ENCODE measurements at places on chromosomes 5 and 9.
A peak's percentile ranks its signal among the peaks of the same experiment; 100 is the strongest.

DNA sequence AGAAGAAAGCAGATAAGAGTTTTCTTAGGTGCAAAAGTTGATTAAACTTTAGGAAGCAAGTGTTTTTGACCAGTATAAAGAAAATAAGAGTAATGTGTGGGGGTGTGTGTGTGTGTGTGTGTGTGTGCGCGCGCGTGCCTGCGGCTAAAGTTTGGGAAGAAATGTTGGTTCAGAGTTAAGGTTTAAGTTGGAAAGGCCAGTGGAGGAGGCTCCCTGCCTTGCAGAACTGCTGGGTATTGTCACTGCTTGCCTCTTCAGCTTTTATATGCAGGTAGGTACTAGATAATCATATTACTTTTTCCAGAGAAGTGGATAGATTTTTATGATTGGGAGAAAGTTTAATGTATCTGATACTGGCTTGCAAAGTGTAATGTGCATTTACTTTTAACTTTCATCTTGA is 2.0 kb downstream of the PIK3R1 start:
- peak; percentile 13 for DNase-seq

DNA sequence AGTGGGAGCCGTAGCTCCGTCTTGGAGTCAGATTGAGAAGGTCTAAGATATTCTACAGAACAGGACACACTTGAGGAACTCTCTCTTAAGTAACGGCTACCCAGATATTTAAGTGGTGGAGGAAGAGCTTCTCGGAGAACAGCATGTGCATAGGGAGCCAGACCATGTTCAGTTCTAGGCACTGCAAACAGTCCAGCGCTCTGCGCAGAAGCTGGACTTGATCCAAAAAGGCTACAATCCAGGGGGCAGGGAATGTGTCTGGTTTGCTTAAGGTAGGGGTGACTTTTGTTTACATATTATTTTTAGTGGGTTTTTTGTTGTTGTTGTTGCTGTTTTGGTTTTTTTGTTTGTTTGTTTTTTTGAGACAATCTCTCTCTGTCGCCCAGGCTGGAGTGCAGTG is 16.8 kb upstream of the CCL28 start:
- no peak for DNase-seq

DNA sequence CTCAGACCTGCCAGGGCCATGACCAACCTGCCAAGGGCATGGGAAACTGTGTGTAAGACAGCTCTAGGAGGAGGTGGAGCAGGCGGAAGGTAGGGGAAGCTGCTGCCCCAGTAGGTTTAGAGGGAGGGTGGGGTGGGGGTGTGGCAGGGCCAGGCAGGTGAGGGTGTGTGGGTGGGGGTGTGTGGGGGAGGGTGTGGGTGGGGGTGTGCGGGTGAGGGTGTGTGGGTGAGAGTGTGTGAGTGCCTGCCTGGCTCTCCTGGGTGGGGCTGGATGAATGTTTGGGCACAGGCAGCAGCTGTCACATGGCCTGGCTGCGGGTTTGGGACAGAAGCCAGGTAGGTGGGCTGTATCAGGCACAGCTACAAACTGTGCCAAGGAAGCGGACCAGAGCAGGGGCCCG is 8.8 kb upstream of the N4BP3 start:
- DNase-seq: no peak

GRCh38 chr5:181188700-181189362 is 16.2 kb downstream of the TRIM7 start:
- peak; percentile 80 for DNase-seq

DNA sequence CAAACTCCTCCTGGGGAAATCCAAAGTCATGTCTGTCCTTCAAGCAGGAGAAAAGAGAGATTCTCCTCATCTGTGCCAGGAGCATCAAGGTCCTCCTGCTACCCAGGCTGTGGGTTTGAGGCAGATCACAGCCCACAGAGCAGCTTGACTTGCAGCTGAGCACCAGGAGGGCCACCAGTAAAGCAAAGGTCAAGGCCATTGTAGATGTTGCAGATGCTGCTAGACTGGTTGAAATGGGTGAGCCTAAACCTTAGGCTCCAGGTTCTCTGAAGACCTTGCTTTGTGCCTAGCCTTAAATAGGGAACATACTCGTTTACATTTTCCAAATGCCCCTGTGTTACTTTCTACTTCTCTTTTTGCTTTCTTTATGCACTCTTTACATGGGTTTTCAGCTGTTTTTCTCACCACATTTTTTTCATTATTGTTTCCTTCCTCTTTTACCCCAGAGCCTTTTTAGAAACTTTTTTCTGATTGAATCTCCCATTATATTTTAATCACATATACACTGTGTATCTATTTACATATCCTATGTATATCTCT is at the start of gene IFNA2:
IFNA2 (minus strand) TSS at position 268 of the 540 bp plus-strand sequence; CDS start at position 199, 69 bp downstream.
- no peak for DNase-seq

DNA sequence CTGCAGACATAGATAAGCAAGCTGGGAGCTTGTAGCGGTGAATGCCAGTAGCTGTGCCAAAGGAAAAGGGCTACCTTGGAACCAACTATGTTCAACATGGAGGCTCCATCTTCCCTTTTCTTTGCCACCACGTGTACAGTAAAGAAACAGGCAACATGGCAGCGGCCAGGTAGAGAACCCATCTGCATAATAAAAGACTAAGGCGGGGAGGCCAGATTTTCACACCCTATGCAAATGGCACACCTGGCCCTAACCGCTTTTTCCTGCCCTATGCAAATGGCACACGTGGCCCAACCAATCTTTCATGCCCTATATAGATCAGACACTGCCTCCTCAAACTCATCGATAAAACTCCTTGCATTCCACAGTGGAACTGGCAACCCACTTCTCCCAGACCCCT is 477.5 kb upstream of the EDIL3 start:
- no peak for DNase-seq

GRCh38 chr5:53927668-53928247 is 367.3 kb downstream of the NDUFS4 start:
- no peak for DNase-seq

DNA sequence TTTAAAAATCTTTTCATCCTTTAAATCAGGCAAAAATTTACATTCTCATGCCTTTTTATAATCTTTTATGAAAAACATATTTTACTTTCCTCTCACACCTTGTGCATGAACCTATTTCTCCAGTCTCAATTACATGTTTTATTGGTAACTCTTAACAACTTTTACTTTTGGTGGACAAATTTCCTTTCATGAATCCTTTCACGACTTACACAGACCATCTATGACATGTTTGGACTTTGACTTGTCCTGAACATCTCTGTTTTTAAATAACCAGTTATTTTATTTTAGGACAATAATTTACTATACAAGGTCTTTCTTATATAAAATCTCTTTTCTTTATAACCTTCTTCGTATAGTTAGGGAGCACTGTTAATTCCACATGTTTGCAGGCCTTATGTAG is 26.5 kb upstream of the MTMR12 start:
- no peak for DNase-seq

DNA sequence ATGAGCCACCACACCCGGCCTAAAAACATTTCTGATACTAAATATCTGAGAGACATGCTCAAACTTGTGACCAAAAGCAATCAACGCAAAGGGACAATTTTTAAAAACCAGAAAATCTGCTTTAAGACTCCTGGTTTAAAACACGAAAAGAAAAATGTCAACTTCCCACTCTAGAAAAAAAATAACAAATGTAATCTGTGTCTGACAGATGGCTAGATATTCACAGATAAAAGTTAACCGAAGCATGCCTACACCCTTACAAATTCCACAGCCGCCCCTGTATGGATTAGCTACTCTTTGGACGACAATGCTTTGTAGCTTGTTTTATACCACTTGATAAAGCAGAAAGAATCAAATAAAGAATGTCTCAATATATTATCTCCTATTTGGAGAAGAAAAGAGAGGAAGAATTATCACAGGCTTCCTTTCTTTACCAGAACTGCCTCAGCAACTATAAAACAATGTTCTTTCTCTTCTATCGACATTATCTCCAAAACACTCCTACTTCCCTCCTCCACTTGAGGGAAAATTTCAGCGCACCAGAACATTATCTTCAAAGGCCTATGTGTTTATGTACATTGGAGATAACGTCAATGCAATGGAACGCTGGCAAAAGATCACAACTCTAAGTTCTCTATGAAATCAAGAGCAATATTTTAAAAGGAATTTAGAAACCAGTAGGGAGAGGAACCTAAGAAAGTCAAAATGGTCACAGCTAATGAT is 26.2 kb downstream of the CEMIP2 start:
- DNase-seq: no peak

DNA sequence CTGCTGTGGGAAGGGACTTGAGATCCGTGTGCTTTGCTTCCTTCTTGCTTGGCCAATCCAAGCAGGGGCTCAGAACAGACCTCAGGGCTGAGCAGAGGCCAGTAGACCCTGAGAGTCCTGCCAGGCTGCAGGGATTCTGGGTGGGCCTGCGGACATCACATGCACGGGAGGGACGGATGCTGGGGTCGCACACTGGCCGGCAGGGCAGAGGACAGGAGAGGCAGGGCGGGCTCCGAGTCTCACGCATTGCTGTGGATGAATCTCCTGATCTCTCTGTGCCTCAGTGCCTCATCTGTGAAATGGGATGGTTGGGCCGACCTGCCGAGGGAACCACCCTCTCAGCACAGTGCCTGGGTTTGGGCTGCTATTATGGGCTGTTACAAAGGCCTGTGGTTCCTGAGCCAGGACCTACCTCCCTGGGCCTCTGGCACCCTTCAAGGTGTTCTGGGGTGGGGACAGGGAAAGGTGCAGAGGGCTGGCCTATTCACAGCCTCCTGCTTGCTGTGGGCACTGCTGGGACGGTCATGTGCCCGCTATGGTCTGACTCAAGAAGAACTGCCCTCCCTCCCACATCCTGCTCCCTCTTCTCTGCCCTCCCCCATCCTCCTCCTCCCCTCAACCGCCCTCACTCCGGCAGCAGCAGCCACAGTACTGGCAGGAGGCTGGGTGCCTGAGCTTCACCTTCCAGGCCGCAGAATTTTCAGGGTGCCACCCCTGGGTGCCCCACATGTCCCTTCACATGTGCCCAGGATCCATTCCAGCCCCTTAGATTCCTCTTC is 43.3 kb downstream of the NCS1 start:
- peak; percentile 36 for DNase-seq

GRCh38 chr9:20610591-20610990 is 11.7 kb downstream of the MLLT3 start:
- DNase-seq: no peak

DNA sequence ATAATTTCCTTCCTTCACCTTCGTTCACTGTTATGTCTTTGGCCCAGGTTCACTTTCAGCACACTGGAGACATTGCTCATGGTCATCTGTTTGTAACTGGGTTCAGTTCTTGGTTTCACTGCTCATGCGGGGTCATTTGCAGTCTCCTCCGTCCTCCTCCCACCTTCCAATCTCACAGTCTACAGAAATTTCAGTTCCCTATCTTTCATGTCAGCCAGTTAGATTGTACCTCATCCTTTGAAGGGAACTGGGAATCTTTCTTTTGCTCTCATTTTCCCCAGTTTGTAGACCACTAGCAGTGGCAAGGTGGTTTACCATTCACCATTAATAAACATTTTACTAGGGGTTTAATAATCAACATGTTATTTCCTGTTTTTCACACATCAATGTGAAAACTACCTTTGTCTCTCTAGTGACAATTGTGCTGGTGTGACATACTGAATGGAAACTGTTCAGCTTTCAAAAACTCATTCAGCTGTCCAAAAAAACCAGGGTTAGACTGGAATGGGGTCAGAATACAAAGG is 100.9 kb upstream of the IL6ST start:
- no peak for DNase-seq

DNA sequence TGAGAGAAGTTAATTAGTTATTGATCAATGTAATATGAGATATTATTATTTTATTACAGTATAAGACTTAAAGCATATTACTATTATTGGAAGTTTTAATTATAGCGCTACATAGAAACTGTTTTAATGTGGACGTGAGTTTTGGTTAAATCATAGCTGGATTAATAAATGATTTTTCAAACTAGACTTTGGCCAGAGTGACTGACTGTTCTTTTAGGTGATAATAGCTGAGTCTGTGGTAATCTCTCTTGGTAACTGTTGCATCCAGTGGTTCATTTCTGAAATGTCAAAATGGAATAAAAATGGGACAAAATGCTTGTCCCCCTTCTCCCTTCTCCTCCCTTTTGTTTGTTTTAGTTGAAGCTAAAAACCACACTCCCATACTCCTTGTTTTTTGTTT is 28.1 kb downstream of the ANKHD1 start:
- DNase-seq: no peak

- no peak for DNase-seq
Measured at GRCh38 chr5:126483156-126483555, 59.9 kb downstream of the GRAMD2B start.

DNA sequence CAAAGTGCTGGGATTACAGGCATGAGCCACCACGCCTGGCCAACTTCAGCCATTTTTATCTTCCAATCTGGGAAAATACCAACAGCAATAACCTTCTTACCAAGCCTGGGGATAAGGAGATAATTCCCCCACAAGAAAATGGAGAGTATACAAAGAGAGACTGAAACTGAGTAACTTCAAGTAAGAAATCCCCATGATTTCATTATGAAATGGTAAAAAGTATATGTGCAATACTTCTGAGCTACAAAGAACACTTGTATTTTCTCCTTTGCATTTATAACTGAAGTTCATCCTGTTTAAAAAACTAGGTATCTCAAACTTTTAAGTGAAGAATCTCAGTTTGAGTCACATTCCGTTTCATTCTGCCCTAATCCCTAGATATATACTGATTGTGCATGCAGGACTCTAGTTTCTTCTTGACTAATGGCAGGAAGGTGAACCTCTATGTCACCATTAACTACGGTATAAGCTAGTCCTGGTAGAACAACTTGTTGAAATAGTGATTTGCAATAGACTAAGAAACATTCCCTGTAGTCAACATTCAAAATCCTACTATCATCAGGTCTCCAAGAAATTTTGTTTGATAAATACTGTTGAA is 2071.4 kb downstream of the MAT2B start:
- DNase-seq: no peak

- no peak for DNase-seq
Measured at GRCh38 chr9:35834260-35835215, 5.5 kb downstream of the TMEM8B start.

- DNase-seq: peak; percentile 8
Measured at GRCh38 chr9:95721061-95721531, 154.4 kb upstream of the ERCC6L2 start.

- DNase-seq: no peak
Measured at GRCh38 chr5:133936651-133937015, 31.8 kb downstream of the C5orf15 start.

GRCh38 chr9:116951588-116952435 is 264.7 kb downstream of the TRIM32 start:
- peak; percentile 98 for DNase-seq

- DNase-seq: peak; percentile 66
Measured at GRCh38 chr5:142671801-142672200, 14.1 kb downstream of the FGF1 start.

DNA sequence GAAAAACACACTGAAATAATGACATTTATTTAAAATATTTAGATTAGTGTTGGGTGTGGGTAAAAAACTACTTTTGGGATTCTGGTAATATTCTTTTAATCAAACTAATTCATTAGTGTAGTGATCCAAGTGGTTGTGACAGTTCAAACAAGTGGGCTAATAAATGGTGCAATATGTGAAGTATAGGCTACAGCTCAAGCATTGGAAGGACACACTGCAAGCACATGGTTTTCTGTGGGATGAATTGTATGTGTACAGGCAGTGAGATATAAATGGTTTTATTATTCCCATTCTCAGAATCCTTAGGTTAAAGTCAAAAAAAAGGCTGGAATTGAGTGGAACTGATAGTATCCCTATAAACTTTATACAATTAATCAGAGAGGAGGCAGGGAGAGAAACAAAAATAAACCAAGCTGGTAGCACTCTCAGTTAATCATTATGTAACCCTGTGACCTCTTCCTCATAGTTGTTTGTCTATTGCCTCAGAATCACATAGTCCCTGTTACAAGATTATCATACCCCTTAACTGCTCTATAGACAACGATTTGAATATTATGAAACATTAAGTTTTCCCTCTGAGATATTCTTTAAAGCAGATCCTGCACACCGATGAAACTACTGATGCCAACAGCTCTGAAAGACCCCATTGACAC is 1755.4 kb upstream of the ACO1 start:
- DNase-seq: no peak

- no peak for DNase-seq
Measured at GRCh38 chr5:67198917-67199316, 2.3 kb upstream of the CD180 start.

Data from fibroblast of skin of scalp (primary cell).